Stimulated activated CD4-positive, alpha-beta T cell treated with anti-CD3 and anti-CD28 coated beads, Interleukin-1b, Interleukin-23, amount 100 ng/mL, for 4 hours (primary cell): ENCODE measurements at places on chromosomes 7 and 10.

DNA sequence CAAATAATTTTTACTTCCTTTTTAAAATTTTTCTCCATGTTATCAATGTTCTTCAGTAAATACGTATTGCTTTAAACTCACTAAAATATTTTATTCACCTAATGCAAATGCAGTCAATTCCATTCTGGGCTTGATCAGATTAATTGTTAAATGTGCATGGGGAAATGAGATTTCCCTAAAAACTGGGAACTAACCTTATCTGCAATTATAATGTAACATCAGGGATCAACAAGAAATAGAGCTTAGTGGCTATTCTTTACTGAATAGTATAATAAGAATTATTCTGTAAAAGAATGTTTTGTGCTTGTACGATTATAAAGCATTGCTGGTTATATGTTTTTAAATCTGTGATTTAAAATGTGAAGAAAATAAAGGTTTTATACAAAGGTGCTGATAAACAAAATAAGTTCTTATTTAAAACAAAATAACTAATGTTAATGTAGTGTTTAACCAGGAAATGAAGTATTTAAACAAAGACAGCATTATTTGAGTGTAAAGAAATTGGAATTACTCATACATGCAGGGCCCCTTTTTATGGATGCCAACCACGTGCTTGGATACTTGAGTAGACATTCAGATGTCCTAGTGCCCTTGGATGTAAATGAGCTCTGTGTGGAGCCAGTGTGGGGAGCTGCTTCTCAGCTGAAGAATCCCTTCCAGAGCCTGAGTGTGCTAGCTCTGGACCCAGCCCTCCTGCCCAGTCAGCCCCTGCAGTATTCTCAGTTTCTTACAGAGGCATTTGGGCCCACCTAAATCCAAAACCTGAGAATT is 84.2 kb downstream of the REEP3 start:
- DNase-seq: no peak

- no peak for DNase-seq
These were observed 1.9 kb upstream of the VOPP1 start for GRCh38 chr7:55574051-55574717.

- no peak for DNase-seq
These were observed 3.7 kb downstream of the METTL27 start for GRCh38 chr7:73838642-73839041.

DNA sequence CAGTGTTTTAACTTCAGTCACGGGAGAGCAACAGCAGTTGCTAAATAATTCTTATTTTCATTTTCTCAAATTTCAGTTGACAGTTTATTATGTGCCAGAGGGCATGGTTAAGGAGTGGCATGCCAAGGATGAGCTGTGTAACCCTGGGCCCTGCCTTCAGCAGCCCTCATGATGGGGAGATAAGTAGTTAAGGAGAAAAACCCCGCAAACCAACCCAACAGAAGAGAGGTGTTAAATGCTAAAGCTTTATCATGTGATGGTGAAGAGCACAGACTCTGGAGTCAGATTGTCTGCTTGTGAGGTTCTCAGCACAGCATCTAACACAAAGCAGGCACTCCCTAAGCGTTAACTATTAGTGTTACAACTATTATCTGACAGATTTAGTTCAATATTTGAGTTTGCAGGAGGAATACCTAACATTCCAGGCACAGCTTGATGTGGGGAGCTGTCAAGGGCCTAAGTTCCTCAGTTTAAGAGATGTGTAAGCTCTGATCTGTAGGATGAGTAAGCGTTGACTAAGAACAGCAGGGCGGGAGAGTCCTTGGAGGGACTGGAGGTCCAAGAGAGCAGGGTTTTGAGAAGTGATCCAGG is 29.6 kb downstream of the STAM start:
- DNase-seq: no peak

DNA sequence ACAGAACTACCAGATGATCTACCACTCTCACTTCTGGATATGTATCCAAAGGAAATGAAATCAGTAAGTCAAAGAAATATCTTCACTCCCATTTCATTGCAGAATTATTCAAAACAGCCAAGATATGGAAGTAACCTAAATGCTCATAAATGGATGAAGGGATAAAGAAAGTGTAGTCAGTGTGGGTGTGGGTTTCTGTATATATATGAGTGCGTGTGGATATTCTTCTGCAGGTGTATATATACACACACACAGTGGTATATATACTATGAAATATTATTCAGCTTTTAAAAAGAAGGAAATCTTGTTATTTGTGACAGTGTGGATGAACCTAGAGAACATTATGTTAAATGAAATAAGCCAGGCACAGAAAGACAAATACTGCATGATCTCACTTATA is 48.7 kb downstream of the IMMP2L start:
- no peak for DNase-seq

GRCh38 chr10:78457804-78458482 is 424.3 kb downstream of the RPS24 start:
- DNase-seq: no peak

DNA sequence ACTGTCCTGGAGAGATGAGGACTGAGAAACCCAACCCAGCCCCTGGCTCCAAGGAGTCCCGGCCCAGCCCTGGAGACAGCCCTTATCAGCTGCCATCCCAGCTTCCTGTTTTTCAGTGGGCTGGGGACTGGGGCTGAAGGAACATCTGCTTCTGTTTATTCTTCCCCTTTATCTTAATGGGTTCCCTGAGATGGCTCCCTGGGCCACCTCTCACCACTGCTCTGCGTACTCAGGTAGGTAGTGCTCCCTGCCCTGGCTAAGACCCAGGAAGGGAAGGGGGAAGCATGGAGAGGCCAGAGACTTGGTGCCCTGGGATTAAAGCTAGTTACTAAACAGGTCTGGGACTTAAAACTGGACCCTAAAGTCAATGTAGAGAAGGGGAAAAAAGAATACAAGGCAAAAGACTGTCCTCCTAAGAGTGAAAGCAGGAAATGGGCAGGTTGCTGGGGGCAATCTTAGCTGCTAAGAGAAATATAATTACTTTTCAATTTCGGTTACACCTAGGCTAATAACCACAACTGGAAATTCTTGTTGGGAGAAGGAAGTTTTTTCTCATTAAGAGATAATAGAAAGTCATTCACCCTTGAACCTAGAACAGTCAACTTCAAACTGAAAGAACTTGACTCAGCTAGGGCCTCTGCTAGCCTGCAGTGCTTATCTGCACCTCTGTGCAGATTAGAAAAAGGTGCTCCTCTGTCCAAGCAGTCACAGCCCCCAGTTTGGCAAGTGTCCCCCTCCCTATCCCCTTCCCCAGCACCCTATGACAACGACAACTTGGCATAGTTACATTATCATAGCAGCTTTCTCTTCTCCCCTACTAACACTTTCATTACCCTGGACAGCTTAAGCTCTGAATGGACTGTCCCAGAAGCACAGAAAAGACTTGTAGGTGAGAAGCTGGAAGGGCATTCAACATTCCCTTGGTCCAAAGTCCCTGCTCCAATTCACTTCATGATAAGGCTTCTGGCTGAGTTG is 65.6 kb upstream of the KDM7A start:
- no peak for DNase-seq

- DNase-seq: no peak
These were observed 37.8 kb downstream of the RHEB start for GRCh38 chr7:151481650-151482505.

DNA sequence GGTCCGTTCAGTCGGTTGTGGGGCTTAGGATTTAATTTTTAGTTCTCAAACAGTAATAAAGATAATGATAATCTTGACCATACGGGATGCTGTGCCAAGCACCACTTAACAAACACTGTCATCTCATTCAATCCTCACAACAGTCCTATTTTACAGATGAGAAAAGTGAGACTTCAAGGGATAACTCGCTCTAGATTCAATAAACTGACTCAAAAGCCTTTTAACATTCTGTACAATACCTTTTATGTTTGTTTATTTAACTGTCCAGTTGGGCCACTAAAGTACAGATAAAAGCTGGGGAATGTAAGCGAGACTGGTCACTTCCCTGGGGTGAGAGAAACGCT is 437 bp upstream of the CFAP69 start:
- no peak for DNase-seq

GRCh38 chr7:13850185-13850752 is 139.2 kb downstream of the ETV1 start:
- peak; percentile 15 for DNase-seq

- DNase-seq: no peak
These were observed 58.6 kb downstream of the TPK1 start for GRCh38 chr7:144777005-144777839.

- no peak for DNase-seq
These were observed 98.5 kb downstream of the POLR1F start for GRCh38 chr7:19610194-19610943.

- no peak for DNase-seq
These were observed 135.7 kb upstream of the GDF10 start for GRCh38 chr10:47164126-47164799.

DNA sequence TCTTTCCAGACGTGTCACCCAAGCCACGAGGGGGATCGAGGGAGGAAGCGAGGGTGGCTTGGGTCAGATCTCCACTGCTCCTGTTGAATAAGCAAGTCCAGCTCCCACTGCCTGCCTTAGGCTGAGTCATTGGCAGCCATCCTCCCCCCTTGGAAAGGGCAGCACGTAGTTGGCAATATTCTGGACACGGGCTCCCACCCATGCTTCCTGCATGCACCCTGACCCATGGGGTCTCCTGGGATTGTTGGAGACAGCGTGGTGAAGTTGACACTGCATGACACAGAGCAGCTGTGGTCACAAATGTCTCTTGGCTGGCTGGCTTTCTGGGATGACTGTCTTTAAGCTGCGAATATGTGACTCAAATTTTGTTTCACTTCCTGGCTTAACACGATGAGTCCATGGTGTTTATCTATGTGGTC is 11.2 kb downstream of the BTBD16 start:
- no peak for DNase-seq

- no peak for DNase-seq
These were observed 45.6 kb downstream of the CHCHD3 start for GRCh38 chr7:133036289-133036688.

- no peak for DNase-seq
These were observed 46.3 kb upstream of the ELMO1 start for GRCh38 chr7:37494926-37495325.

DNA sequence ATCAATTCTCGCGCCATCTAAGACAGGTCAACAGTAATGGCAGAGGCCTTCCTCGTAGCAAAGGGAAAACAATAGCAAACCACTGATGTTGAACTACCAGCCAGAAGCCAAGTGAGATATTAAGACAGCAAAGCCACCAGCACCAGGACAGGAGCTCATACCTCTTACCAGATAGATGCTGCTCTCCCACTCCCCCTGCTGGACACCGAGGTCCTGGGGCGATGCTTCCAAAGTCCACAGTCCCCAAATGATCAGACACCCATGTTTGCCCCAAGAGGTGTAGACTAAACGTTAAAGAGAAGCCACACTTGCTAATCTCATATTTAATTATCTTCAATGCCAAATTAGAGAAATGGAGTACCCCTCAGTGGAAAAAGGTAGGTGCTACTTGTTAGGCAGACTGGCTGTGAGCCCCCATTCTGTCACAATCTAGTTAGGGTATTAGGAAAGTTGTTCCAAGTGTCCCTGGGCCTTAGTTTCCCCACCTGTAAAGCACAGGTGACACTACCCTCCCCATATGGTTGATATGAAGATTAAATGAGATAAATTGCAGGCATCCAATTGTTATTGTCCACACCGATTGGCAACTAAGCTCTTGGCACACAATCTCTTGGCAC is 39.9 kb downstream of the TOMM7 start:
- peak; percentile 70 for DNase-seq

DNA sequence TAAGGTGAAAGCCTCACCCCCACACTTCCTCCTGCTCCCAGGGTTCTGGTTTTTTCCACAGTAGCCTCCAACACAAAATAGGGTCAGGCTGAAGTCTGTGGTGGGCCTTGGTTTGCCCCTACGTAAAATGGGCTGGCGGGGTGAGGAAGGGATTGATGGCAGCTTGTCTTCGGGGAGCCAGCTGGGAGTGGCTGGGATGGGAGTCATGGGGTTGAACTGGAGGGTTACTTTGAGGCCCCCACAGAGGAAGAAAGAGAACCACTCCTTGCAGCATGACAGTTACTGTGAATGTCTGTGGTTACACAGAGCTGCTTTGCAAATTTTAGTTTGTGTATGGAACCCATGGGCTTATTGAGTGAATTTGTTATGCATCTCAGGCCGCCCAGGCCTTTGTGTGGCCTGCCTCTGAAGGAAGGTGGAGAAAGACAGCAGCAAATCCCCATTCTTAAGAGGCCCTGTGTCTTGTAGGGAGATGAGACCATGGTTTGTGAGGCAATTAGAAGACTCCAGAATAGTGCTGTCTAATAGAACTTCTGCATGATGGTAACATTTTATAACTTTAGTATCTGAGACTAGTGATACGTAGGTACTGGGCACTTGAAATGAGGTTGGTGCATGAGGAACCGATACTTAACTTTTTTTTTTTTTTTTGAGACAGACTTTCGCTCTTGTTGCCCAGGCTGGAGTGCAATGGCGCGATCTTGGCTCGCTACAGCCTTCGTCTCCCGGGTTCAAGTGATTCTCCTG is 8.1 kb downstream of the TRIM8 start:
- no peak for DNase-seq

GRCh38 chr10:119120875-119121274 is 17.0 kb downstream of the DENND10 start:
- DNase-seq: no peak

DNA sequence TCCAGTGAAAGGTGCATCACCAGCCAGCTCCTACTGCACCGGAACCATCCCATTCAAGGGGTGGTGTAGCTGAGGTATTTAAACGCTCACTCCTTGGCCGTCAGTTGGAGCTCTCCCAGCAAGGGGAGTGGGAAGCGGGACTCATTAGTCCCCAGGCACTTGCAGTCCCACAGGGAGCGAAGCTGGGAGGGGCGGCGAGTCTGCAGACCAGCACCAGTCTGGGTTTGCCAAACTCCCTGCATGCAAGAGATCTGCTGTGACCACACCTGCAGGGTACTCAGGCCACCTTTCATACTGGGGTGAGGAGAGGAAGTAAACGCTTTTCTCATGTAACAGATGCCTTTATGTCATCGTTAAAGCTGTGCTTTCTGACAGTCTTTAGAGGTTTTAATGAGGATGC is 187.9 kb downstream of the PTPRN2 start:
- no peak for DNase-seq
